AG08395 (cell line): ENCODE measurements at places on chromosomes 5 and 9.
A peak's percentile ranks its signal among the peaks of the same experiment; 100 is the strongest.

DNA sequence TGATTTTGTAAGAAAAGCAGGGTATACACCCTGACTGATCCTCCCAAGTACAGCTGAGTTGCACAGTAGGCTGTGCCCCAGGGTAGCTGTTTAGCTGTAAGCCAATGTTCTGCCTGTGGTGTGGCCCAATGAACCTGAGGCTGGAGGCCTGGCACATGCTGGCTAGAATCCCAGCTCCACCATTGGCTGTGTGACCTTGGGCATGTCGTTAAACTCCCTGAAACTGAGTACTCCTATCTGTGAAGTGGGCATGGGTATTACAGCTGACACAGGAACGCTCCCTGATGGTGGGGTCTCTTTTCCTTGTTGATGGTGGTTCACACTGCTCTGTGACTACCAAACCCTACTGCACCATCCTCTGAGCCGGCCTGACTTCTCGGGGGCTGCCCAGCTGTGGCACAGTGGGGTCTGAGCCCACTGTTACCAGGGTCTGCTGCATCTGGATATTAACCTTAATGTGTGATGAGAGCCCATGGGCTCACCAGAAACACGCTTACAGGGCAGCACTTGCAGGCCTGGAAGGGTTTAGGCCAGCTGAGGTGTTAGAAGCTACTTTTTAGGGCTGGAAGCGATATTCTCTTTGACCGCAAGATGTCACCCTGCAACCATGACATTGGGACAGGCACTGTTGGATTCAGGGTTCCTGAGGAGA, 7.0 kb upstream of the GADD45G start:
- DNase-seq = peak; percentile 64

GRCh38 chr9:93053781-93054331, 4.6 kb upstream of the SUSD3 start:
- no peak for DNase-seq

DNA sequence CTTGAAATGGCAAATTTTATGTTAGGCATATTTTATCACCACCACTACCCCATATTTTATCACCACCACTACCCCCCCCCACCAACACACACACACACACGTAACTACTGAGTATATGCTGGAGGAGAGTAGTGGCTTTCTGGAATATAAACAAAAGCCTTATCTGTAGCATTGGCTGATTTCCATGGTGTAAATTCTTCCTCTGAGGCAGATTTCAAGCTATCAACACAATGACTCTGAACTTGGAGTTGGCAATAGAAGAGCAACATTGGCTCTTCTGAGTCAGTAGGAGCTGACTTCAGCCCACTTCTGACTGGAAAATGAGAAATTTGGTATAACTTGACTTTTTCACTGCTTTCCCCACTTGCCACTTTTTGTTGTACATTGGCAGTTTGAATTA, 143.0 kb downstream of the CAVIN4 start:
- DNase-seq = no peak

GRCh38 chr5:116038817-116039216, 6.5 kb downstream of the ARL14EPL start:
- no peak for DNase-seq

- no peak for DNase-seq
Measured at GRCh38 chr5:71748360-71748759, 29.3 kb downstream of the CARTPT start.

DNA sequence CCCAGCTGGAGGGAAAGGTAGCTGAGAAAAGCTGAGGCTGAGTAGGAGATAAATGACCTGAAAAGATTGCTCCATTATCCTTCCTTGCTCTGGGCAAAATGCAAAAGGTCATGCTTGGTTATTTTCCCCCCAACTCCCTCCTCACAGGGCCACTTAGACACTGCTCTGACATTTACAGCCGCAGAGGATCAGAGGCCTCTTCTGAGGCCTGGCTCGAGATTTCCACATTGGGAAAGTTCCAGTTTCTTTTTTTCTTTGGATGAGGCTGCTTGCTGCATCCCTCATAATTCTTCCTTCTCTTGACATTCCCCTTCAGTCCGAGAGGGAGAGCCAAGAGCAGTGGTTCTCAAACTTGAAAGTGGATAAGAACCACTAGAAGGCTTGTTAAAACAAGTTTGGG, 60.1 kb upstream of the HSPA9 start:
- no peak for DNase-seq

- peak; percentile 34 for DNase-seq
Measured at GRCh38 chr9:87516222-87516925, 18.7 kb downstream of the DAPK1 start.

DNA sequence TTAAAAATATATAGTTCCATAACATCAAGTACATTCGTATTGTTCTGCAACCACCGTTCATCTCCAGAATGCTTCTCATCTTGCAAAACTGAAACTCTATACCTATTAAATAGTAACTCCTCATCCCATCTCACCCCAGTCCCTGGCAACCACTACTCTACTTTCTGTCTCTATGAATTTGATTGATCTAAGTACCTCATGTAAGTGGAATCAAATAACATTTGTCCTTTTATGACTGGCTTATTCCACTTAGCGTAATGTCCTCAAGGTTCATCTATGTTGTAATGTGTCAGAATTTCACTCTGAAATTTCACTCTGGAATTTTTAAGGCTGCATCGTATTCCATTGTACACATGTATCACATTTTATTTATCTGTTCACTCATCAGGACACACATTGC, 132.1 kb upstream of the RUSC2 start:
- no peak for DNase-seq

DNA sequence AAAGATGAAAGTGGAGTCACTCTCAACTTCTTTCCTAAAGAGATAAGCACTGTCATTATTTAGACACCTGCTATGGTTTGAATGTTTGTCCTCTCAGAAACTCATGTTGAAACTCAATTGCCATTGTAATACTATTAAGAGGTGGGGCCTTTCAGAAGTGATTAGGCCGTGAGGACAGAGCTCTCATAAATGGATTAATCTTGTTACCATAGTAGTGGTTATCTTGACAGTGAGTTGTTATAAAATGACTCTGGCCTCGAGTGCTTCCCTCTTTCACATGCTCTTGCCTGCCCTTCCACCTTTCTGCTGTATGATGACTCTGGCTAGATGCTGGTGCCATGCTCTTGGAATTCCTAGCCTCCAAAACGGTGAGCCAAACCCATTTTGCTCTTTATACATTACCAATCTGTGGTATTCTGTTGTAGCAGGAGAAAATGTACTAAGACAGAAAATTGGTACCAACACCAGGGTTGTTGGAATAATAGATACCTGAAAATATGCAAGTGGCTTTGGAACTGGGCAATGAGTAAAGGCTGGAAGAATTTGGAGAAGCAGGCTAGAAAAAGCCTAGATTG, 38.0 kb downstream of the GDA start:
- no peak for DNase-seq

DNA sequence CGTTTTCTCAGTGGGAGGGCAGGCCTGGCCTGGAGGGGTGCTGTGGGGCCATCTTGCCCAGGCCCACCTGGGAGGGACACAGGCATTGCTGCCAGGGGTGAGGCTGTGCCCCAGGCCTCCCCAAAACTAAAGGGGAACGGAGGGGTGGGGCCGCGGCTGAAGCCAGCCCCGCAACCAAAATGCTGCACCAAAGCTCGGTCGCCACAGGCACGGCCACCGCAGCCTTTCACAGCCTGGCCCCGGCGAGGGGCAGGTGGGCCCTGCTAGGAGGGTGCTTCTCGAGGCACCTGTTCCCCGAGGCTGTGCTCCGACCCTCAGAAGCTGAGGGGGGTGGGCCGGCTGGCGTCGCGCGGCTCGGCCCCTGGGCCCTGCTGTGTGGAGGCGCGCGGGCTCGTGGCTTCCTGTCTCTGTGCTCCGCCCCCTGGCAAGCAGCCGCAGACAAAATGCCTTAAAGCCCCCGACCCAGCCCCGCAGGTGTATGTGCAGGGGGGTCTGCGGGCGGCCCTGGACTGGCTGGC, 57.6 kb downstream of the JAK2 start:
- no peak for DNase-seq

DNA sequence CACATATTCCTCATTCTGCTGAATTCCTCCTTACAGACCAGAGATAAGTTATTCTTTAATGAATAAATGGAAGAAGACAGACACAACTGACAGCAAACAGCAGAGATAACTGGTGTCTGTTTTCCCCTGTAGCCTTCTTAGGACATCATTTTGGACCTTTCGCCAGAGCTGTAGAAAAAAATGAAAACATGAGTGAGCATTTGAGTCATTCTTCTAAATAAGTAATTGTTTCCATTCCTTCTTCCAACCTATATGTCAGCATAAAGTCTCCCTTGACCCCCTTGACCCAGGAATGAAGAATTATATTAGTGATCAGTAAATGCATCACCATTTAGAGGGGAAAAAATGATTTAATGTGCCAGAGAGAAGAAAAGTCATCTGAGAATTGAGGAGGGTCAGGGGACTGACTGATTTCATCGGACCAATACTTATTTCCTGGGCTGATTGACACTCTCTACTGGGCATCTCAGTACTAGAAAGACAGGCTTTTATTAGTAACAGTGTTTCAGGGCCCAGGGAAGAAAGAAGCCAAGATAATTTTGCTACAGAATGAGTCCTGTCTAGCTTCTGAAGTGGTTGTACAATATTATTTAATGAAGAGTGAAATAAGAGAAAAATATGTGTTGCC, 597.0 kb downstream of the PSAT1 start:
- no peak for DNase-seq

DNA sequence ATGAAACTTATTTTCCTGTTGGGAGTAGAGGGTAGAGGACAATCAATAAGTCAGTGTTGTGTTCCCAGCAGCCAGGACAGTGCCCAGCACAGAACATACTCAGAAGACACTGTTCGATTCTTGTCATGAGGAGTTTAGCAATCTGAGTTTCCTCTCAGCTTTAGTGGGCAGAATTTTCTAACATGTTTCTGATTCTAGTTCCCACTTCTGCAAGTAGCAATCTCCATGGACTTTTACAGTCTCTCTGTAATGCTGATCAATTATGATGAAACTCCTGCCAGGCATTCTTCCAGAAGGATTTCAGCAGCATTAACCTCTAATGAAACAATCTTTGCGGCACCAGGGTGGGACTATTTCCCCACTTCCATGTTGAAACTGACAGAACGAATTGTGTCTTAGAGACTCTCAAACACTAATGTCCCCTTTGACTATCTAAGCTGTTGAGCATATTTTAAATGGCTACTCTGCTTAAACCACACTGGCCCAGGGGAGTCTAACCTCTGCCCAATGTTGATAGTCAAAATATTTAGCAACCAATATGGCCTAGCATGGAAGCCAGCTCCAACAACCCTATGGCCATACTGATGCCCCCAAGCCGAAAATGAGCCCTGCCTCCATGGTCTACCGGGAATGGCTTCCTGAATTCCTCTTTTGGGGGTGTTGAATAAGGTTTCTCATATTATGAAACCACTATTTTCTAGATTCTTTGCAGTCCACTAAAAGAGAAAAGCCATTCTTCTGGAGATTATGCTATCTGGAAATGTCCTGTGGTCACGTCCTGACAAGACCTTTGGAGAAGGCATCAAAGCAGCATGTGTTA, 484.3 kb downstream of the BNC2 start:
- DNase-seq = no peak

DNA sequence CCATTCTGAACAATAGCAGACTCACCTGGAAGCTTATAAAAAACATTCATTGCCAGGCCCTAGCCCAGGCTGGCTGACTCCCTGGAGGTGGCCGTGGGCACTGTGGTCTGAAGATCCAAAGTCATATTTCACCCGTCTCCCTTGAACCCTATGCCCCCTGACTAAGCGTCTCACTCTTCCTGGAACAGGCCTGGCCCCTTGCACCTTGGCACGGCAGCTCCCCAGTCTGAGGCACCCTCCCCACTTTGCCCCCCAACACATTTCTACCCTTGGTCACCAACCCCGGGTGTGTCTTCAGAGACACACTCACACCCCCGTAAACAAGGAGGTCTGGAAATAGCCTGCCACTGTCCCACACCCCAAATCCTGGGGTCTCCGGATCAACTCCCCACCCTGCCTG, 68.6 kb upstream of the LMX1B start:
- DNase-seq = no peak

- DNase-seq = no peak
Measured at GRCh38 chr9:116566677-116567488, 120.2 kb upstream of the TRIM32 start.

- no peak for DNase-seq
Measured at GRCh38 chr5:112978836-112979235, 2.2 kb downstream of the DCP2 start.

DNA sequence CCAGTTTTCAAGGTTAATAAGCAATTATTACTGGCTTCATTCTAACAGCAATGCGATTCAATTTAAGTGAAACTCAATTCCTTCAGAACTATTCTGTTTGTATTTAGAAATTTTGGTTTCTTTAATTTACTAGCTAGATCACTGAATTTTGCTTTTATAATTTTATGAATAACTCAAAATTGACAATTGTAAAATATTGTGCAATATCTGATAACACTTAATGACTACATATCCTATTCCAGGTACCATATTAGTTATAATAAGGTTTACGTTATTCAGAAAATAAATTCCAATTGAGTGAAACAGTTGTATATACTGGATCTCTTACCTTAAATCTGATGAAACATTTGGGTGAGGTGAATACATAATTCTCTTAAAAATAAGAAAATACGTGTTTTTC, 1348.3 kb upstream of the CDH6 start:
- DNase-seq = no peak
